Thyroid gland (tissue), 4 donors: ENCODE measurements at places on chromosomes 16 and 17.

DNA sequence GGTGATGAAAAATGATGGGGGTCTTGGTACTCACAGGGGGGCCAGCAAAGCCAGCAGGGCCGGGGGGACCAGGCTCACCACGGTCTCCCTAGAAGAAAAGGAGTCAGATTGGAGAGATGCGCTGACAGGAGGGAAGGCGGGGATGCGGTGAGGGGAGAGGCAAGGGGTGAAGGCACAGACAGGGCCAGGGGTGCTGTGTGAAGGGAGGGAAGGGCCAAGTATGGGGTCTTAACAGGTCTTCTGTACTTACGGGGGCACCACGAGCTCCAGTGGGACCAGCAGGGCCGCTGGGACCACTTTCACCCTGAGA is 11.2 kb downstream of the COL1A1 start:
- no peak for DNase-seq

DNA sequence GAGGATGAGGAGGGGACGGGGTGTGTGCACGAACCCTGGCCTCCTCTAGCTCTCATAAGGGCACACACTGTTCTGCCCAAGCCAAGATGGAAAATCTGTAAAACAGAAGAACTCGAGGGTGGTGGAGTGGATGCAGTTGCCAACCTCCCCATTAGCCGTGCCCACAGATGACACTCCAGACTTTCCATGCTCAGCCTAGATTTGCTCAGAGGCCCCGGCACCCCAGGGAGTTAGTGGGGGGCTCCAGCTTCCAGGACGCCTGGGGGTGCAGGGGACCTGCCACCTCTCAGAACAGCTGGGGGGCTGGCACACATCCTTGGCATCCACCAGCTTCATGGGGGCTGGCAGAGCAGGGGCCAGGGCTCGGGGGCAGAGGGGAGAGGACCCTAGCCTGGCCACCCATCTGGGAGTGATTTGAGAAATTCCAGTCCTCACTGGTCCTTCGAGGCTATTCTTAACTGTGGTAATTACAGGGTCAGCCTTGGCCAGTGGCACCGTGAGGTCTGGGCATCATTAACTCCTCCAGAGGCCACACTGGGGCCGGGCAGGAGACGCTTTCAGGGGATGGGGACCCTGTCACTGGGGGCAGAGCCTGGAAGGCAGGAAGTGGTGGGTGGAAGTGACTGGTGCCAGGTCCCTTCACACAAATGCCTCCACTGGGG is 14.3 kb downstream of the VASN start:
- no peak for DNase-seq

DNA sequence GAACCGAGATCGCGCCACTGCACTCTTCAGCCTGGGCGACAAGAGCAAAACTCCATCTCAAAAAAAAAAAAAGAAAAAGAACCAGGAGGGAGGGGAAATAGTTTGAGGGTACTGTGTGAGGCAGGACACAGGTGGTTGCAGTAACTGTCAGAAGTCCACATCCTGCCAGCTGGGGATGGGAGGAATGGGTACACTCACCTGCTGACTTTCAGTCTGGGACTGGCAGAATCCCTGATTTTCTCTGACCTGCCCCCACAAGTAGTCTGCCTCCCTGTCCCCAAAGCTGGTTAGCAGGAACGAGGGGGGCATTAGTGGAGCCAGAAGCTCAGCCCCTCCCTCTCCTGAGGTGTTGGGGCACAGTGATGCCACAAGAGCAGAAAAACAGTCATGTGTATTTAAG is 7.1 kb upstream of the ARL5C start:
- DNase-seq: no peak

DNA sequence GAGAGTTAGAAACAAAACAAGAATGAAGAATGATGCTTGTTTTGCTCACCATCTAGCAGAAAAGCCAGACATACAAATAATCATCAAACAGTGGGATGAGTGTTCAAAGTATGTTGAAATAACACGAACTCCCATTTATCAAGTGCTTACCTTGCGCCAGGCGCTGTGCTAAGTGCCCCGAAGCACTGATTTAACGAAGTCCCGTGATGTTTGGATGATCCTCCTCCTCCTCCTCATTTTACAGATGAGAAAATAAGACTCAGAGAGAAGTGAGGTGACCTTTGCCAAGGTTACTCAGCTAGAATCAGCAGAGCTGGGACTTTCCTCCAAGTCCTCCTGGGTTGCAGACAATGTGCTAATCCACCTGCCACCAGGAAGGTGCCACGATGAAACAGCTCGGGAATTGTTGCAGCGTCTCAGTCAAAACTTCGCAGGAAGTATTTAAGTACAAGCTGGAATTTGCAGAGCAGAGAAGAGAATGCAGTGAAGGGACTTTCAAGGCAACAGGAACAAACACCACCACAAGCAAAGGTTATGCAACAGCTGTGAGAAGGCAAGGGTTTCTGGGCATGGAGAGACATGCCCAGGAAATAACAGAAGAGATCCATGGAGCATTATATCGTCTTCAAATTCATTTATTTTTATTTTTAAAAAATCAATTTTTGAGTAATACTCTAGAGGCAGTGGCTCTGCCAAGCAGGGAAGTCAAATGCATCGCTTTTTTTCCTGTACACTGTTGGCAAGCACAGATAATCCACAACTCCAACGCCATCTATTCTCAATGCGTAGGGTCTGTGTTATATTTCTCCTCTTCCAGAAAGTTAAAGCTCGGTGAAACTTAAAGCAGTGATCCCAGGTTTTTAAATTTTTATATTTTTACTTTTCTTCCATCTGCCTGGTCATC is 11.1 kb downstream of the PRCD start:
- peak; percentile 56 for DNase-seq

- DNase-seq: no peak
Measured at GRCh38 chr17:57643062-57643461, 102.0 kb downstream of the CCDC182 start.

DNA sequence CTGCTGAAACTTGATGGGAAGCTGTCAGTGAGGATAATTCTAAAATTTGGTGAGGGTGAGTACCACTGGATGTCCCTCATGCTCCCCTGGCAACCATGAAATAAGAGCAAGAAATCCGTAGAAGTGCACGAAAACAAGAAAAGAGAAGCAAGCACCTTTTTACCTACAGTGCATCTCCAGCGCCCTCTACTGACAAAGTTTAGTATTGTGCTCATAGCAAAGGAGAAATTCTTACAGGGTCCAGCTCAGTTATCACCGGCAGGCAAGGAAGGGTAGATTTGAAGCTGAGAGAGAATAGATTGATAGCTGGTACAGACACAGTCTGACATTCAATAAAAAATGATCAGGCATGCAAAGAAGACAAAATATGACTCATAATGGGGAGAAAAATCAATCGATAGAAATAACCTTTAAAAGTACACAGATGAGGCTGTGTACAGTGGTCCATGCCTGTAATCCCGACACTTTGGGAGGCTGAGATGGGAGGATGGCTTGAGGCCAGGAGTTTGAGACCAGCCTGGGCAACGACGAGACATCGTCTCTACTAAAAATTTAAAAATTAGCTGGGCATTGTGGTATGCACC is 28.3 kb upstream of the TEX2 start:
- DNase-seq: no peak

DNA sequence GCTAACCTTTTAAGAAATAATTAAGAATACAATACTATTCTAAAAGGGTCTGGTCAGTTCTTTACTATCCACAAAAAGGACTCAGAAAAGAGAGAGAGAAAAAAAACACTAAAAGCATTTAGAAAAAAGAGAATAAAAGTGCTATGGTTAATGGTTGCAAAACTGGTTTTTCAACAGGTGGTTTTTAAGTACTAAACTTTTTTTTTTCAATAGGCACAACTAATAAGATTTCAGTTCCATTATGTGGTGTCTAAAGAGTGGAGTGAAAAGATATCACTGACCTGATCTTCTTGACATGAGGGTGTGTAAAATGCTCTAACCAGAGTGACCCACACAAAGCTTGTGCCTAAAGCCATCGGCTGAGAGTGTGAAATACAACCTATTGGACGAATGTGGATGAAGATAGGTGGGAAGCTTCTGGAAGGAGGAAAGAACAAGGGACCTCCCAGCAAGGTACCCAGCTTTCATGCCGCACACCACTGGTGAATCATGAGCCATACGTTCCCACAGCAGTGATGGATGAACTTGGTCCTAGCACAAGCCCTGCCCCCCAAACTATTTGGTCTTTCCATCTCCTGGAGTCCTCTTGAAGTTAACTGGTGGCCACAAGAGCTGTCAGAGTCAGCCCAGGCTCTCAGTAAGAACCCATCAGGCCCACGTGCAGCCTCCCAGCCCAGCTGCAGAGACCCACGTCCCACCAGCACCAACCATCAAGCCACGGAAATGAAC is 103.0 kb downstream of the ZFHX3 start:
- DNase-seq: no peak

- DNase-seq: no peak
Measured at GRCh38 chr17:40872416-40872815, 5.4 kb upstream of the KRT12 start.

DNA sequence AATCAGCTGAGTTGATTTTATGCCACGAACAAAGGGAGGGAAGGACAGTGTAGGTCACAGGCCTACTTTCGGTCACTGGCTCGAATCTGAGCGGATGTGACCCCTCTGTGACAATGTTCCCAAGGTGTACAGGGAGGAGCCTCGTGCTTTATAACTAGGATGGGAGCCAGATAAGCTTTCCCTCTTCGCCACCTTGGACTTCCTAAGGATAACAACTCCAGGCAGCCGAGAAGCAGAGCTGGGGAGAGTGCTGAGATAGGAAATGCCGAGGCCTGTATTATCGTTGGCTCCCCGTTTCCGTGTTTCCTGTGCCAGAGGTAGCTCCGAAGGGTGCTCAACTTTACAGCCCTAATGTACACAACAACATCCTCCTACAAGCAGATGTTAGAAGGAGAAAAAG is 217.8 kb upstream of the IRX3 start:
- no peak for DNase-seq

DNA sequence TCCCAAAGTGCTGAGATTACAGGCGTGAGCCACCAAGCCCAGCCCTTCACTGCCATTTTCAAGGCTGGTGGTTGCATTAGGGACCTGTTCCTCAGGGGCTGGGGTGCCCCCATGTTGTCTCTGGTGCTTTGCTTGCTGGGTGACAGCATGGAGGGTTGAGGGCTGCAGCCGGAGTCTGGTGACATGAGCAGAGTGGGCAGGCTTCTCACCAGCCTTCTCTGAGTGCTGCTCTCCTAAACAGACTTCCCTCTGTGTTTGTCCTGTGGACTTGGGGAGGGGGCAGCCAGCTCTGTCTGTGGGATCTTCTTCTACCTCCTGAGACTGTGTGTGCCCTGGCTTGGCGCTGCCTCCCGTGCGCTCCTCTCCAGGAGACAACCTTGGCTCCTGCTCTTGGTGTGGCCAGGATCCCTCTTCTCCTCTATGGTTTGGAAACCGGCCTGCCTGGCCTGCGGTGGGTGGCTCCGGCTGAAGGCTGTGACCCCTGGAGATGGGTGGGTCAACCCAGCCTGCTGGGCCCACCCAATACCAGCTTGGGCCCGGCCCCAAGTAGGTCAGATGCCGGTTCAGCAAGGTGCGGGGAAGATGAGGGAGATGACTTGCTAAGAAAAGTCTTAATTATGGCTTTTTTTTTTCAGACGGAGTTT is 72.1 kb downstream of the PDPK1 start:
- DNase-seq: no peak

DNA sequence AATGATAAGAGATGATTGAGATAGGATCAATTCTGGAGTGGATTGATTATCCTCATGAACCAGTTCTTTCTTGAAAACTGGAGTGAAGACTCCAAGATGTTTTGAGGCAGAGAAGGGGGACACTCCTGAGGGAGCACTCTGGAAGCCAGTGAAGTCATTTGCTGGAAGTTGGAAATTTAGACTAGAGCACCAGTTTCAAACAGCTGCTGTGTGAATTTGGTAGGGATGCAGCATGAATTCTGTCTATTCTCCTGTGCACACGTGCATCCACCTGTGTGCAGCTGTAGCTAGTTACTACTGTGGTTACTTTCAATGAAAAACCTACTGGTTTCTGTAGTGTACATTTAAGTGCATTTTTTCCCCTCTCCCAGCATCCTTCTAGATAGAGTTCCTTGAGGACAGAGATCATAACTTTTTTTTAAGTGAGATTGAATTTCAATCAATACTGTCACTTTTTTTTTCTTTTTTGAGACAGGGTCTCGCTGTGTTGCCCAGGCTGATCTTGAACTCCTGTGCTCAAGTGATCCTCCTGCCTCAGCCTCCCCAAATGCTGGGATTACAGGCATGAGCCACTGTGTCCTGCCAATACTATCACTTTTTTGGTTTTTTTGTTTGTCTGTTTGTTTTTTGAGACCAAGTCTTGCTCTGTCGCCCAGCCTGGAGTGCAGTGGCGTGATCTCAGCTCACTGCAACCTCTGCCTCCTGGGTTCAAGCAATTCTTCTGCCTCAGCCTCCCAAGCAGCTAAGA is 65.9 kb downstream of the TUBD1 start:
- no peak for DNase-seq

DNA sequence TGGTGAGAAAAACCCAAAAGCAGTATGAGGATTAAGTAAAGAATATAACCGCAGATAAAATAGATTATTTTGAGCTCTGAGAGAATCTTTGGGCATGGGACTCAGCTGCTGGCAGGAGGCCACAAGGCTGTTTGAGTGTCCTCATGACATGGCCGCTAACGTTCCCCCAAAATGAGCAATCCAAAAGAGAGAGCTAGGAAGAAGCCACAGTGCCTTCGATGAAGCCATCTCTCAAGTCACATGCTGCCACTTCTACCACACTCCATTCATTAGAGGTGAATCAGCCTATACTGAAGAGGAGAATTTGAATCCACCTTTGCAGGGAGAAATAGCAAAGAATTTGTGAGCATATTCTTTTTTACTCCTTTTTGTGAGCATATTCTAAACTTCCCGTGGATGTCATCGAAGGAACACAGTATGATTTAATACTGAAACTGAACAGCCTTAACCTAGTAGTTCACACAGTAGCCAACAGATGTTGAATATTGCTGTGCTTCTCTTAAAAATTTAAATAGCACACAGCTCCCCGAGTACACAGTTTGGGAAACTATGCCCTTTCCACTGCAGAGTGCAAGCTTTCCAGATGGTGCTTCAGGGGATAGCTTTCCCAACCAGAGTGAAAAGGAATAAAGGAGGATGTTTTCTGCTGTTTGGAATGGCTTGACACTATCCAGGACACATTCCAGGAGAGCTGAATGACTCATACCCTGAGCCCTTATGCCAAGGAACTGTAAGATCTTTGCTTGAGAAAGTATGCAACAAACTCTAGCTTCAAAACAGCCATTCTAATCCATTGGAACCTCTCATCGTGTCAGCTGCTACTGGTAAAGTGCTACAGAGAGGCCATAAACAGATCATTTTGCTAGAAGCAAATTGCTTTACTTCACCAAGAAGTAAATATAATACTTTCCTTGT is 33.9 kb downstream of the ANKFY1 start:
- peak; percentile 41 for DNase-seq

- DNase-seq: no peak
Measured at GRCh38 chr17:73679476-73679875, 35.2 kb upstream of the SDK2 start.

- peak; percentile 12 for DNase-seq
Measured at GRCh38 chr17:18129041-18129502, 20.5 kb downstream of the MYO15A start.
